ENCODE measurements at places on chromosomes 1 and 21.

DNA sequence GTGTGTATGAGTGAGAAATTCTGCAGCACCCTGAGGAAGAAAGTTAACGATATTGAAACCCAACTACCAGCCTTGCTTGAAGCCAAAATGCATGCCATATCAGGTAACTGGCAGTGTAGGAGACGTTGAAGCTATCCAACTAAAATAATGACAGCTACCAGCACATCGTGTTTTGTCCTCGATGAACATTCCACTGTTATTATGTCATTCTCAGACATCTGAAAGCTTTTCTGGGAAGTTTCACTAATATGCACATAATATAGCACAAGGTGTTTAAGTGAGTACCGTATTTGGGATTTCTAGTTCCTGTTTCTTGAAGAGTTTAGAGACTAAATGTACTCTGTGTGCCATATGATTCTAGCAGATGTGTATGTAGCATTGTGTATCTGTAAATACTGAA lies 173.5 kb downstream of the DISC1 start:
- no peak for DNase-seq

DNA sequence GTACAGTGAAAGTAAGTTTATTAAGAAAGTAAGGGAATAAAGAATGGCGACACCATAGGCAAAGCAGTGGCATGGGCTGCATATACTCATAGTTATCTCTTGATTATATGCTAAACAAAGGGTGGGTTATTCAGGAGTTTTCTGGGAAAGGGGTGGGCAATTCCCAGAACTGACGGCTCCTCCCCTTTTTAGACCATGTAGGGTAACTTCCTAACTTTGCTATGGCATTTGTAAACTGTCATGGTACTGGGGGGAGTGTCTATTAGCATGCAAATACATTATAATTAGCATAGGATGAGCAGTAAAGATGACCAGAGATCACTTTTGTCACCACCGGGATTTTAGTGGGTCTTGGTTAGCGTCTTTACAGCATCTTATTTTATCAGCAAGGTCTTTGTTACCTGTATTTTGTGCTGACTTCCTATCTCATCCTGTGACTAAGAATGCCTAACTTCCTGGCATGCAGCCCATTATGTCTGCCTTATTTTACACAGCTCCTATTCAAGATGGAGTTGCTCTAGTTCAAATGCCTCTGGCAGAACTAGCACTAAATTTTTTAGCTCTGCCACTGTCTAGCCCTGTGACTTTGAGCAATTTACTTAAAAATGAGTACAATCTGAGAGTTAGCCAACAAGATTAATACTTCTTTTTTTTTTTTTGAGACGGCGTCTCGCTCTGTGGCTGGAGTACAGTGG lies 110.3 kb upstream of the PALMD start:
- no peak for DNase-seq

DNA sequence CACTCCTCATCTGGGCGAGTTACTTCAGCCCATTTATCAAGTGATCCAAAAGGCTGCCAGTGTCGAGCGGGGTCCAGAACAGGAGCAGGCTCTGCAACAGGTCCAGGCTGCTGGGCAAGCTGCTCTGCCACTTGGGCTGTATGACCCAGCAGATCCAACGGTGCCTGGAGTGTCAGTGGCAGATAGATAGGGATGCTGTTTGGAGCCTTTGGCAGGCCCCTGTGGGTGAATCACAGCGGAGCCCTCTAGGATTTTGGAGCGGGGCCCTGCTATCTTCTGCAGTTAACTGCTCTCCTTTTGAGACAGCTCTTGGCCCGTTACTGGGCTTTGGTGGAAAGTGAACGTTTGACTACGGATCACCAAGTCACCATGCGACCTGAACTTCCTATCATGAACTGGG lies 7.5 kb downstream of the MMEL1 start:
- DNase-seq: no peak

DNA sequence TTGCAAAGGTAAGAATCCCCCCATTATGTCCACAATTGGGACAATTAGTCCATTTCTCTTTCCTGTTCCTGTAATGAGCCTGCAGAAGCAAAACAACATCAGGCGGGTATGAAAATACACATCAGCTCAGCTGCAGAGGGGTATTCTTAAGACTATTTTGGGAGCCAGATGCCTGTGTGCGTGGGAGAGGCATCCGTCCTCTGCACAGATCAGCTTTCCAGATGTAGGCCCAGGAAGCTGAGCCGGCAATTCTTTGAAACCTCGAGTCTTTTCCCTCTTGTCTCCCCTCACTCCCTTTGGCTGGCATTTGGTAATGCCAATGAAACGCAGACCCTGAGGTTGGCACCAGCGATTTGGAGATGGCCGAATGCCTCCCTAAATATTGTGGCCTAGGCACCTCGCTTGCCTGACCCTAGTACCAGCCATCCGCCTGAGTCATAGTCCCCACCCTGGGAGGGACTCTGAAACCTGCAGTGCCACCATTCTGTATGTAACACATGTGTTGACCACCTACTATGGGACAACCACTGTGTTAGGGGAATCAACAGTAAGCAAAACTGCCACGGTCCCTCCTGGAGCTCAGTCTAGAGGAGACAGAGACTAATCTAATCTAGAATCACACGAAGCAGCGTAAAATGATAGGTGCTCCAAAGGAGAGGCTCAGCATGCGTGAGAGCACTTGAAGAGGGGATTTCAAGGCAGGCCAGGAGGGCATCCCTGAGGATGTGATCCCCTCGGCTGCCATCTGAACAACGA lies 603.0 kb downstream of the MATN1 start:
- no peak for DNase-seq

GRCh38 chr21:36188937-36189336 lies 32.3 kb downstream of the DOP1B start:
- peak; percentile 61 for DNase-seq

- DNase-seq: peak; percentile 90
Observed at GRCh38 chr1:9687120-9687873, 35.8 kb downstream of the PIK3CD start.

DNA sequence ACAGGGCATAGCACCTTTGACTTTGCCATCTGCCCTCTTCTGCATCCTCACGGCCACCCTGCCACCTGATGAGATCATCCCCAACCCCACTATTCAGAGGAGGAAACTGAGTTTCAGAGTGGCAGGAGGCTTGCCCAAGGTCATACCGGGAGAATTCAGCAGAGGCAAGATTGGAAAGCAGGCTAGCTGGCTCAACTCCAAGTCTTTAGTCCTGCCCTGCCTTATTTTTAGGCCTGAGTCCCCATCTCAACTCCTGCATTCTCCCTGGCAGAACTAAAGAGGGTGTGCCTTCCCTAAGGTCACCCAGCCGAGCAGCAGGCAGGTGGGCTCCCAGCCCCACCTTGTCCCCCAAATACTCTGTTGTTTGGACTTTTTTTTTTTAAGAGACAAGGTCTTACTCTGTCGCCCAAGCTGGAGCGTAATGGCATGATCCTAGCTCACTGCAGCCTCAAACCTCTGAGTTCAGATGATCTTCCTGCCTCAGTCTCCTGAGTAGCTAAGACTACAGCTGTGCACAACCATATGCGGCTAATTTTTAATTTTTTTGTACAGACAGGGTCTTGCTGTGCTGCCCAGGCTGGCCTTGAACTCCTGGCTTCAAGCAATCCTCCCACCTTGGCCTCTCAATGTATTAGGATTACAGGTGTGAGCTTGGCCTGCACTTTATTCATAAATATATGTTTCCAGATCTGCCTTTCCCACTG lies 13.8 kb upstream of the FGR start:
- DNase-seq: no peak

DNA sequence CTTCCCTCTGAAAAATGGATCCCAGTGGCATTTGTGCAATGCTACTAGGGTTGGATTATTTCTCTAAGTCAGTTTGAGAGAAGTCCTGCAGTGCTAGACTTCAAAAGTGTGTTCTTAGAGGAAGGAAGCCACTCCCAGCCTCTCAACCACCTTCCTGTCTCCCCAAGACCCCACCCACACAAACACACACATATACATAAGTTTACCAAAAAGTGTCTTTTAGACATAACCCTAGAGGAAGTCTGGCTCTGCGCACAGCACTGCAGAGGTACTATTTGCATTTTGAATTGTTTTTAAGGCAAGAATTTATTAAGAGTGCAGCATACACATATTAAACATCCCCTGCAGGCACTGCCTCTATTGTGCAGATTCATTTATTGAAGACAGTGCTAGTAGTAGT lies 127.3 kb downstream of the HHIPL2 start:
- no peak for DNase-seq

DNA sequence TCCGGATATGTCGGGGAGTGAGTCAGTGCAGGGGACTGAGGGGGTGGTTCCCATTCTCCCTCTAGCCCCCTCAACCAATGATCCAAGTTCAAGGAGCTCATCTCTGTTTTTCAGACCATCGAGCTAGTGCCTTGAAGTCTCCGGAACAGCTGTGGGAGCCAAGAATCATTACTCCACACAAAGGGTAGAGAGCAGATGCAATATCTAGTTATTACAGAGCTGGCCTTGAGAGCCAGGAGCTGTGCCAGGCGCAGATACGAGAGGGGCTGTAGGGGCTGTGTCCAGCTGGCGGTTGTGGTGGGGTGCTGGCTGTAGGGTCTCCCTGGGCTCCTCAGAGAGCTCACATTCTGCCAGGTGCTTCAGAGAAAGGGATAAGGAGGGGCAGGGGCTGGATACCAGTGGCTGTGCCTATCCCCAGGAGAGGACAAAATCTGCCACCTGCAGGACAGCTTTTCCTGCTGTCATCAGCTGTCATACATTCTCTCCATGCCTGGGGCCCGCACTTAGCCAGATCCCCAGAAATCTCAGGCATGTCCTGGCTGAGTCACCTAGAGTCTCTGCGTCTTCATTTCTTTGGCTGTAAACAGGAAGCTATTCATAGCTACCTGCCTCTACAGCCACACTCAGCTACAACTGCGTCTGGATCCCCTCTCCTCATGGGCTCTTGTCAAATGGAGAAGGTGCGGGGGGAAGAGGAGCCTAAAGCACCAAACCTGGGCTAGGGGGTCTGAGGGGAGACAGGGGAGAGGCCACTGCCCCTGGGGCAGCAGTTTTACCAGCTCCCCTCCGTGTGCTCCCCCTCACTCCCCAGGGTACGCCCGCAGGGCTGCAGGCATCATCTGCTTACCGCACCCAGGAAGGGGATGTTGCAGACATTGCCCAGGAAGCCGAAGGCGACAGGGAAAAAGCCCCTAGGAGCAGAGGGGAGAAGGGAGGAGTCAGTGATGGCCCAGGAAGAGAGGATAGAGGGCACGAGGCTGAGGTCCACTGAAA lies 2.4 kb upstream of the KISS1 start:
- DNase-seq: no peak

GRCh38 chr1:203182387-203182953 lies 4.0 kb downstream of the CHI3L1 start:
- DNase-seq: no peak

DNA sequence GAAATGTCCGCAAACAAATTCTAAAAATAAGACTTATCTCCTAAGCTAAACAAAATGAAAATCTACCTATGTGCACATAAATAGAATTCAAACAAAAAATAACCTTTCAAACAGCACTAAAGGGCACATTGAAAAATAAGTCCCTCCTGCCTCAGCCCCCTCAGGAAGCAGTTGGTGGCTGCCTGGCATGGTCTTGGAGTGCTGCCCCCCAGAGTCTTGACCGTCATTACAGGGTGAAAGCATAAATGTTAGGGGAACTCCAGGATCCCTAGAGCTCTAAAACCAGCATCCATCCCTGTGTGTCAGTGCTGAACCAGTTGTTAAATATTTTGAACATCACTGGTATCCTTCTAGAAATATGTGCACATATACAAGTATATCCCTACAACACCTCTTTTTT lies 6.5 kb upstream of the NPL start:
- DNase-seq: no peak

DNA sequence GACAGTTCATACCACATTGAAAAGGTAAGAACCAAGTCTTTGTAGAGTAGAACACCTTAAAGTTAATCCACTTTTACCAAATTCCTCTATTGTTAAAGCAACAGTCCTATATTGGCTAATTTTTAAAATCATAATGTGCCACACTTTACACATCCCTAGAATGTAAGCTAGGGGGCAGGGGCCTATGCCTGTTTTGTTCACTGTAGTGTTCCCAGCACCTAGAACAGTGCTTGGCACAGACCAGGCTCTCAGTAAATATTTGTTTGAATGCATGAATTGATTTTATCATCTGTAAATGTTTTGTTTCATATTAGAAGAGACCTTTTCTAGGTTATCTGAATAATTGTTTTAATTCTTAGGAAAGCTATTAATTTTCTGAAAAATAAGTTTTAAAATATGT lies 9.1 kb downstream of the SMAP2 start:
- no peak for DNase-seq

GRCh38 chr1:14941864-14942263 lies 211.7 kb upstream of the TMEM51 start:
- DNase-seq: no peak

DNA sequence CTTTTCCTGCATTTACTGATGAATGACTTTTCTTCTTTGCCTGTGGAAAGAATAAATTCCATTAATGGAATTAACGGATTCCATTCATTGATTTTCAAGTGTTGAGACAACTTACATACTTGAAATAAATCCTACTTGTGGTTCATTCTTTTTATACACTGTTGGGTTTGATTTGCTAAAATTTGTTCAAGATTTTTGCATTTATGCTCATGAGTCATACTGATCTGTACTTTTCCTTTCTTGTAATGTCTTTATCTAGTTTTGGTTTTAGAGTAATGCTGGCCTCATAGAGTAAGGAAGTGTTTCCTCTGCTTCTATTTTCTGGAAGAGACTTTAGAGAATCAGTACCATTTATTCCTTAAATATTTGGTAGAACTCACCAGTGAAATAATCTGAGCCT lies 14.4 kb downstream of the UROD start:
- DNase-seq: no peak

GRCh38 chr1:214154596-214155292 lies 126.2 kb upstream of the SMYD2 start:
- no peak for DNase-seq

GRCh38 chr1:81714636-81715035 lies 86.1 kb upstream of the ADGRL2 start:
- no peak for DNase-seq

- no peak for DNase-seq
Observed at GRCh38 chr1:211066781-211067384, 67.1 kb downstream of the KCNH1 start.

GRCh38 chr1:193697115-193697762 lies 510.8 kb upstream of the B3GALT2 start:
- no peak for DNase-seq

GRCh38 chr21:27206368-27206982 lies 239.6 kb upstream of the ADAMTS5 start:
- DNase-seq: no peak

GRCh38 chr1:109586055-109586454 lies 33.4 kb downstream of the GNAT2 start:
- DNase-seq: no peak

GRCh38 chr1:42736152-42736551 lies 3.9 kb downstream of the CLDN19 start:
- DNase-seq: peak; percentile 28

DNA sequence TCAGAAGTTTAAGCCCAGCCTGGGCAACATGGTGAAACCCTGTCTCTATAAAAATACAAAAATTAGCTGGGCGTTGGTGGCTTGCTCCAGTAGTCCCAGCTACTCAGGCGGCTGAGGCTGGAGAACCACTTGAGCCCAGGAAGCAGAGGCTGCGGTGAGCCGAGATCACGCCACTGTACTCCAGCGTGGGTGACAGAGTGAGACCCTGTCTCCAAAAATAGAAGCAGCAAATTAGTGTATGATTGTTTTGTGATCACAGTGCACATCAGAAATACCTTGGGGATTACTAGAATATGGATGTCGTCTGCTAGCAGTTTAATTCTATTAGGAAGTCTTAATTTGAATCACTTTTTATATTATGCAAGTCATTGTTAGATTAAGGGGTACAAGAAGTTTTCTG lies 59.0 kb downstream of the ZBTB17 start:
- no peak for DNase-seq
